ENCODE measurements at places on chromosomes 7 and 10.

GRCh38 chr10:17122726-17123661 lies 6.6 kb downstream of the CUBN start:
- no peak for DNase-seq

DNA sequence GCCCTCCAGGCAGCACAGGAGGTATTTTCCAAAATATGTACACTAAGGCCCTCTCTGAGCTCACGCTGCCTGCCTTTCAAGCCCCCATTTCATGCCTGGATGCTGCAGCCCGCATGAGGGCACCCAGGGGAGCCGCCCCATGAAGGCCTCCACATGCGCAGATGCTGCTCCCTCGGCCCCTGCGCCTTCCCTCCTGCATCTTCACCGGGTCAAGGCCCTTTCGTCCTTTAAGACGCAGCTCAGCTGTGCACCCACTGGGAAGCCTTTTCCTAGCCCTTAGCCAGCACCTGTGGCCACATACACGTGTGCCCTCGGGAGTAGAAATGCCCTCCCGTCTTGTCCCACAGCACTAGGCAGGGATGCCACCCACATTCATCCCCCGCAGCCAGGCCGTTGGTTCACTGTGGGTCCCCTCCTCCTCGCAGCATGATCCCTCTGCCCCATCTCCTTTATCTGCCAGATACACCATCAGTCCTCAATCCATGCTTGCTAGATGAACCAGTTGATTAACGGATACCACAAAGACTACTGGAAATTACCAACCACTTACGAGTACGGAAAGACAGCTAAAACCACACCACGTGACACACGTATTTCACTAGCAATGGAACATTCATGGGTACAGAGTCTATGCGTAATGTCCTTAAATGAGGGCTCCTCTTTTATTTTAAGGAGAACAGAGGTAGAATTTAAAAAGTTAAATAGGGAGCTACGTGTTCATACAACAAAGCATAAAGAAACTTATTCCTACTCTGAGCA lies 278.0 kb downstream of the TNS3 start:
- DNase-seq, result no peak

- DNase-seq, result no peak
These were observed 188.4 kb upstream of the AGK start for GRCh38 chr7:141362580-141363435.

- peak; percentile 72 for DNase-seq
These were observed 47.8 kb downstream of the SHH start for GRCh38 chr7:155764438-155764793.

DNA sequence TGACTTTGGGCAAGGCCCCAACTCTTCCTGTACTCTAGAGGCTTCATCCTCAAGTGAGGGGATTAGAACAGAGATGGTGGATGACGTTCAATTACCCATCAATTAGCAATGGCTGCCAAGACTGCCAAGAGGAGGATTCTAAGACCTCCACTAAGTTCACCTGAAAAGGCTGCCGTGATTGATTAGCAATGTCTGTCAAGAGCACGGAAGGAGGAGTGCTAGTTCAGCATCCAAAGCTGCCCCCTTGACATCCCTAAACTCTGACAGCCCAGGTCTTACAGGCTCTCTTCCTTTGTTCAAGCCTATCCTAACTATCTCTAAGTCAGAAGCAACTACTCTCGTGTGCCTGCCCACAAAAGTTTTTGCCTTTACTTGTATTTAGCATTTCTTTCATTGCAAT lies 68.4 kb downstream of the FAM53B start:
- no peak for DNase-seq

- DNase-seq, result no peak
These were observed 661.8 kb upstream of the MBL2 start for GRCh38 chr10:53434413-53434812.

GRCh38 chr7:101315336-101315735 lies 6.3 kb downstream of the IFT22 start:
- DNase-seq, result peak; percentile 68

DNA sequence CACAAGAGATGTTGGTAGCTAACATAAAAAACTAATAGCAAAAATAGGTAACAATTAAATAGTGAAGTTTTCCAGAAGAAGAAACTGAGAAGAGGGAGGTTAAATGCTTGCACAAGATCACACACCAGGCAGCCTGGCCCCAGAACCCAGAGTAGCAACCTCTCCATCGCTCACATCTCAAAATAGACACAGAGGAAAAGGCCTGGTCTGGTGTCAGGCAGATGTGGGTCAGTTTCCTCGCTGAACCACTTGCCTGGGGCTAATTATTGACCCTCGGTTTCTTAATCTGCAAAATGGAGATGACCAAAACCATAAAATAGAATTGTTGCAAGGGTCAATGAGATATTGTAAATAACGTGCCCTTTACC lies 44.5 kb upstream of the STK17A start:
- DNase-seq, result no peak

DNA sequence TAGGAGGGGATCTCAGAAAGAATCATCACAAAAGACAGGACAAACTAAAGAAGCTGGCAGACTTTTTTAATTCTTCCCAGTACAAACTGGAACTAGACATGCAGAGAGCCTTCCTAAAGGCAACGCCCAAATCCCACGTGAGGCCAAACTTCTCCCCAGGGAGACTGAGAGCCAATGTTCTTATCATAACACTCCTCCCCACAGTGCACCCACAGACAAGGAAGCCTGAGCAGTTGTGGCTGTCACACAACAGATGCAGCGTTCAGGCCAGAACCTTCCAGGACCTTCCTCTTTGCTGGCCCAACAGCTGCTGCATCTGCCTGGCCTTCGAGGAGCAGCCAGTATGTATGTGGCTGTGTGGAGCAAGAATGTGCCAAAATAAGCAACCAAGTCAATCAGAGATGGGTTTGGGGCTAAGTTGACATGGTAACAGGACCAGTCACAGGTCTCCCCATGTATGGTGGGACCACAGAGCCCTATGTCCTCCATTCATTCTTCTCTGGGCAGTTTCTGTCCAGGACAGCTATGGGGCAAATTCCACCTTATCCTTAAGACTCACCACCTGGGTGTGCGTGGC lies 34.9 kb downstream of the SRPK2 start:
- DNase-seq, result no peak

GRCh38 chr7:98727146-98727709 lies 110.1 kb downstream of the NPTX2 start:
- no peak for DNase-seq

DNA sequence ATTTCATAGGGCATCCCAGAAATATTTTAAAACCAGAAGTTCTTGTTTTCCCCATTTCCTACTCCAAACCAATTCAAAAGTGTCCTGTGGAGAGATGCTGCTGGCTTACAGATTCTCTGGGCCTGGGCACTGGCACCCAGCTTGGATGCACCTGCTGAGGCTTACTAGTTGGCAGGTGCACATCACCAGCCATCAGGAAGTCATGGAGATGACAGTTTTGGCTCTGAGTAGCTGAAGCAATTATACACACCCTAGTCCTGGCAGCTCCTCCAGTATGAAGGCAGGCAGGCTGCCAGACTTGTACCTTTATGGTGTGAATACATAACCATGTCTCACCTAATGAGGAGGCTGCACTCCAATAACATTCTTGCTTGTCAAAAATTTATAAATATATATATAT lies 276.6 kb upstream of the GHITM start:
- DNase-seq, result no peak

DNA sequence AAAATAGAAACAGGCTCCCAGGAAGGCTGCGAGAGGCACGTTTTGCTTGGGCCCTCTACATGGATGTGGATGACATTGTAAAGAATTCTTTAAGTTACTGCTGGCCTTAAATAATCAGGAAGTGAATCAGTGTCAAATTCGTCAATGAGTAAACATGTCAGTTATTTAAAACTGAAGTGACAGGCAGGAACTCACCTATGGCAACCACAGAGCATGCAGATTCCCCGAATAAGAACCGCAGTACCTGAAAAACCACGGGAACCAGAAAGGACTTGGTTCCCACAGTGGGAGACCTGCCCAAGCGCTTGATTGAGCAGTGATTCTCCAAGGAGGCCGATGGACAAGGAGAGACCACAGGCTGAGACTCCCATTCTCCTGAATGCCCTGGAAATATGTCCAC lies 351.2 kb upstream of the AKR1E2 start:
- DNase-seq, result no peak

- no peak for DNase-seq
These were observed 10.4 kb downstream of the JCAD start for GRCh38 chr10:30048768-30049517.

DNA sequence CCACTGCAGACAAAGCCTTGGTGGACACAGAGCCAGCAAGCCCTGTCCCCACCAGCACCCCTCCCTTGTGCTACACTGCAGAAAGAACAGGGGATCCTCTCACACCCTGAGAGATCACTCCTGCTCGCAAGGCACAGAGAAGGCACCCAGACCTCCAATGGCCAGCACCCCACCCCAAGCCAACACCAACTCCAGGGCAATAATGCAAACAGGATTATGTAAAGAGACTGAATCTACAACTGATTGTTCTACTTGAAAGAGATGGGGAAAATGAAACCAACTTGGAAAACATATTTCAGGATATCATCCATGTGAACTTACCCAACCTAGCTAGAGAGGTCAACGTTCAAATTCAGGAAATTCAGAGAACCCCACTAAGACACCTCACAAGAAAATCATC lies 26.5 kb upstream of the STARD3NL start:
- DNase-seq, result no peak

- DNase-seq, result no peak
These were observed 71.4 kb downstream of the WDR37 start for GRCh38 chr10:1127629-1128028.

GRCh38 chr7:1290679-1291356 lies 58.1 kb downstream of the UNCX start:
- DNase-seq, result peak; percentile 21

DNA sequence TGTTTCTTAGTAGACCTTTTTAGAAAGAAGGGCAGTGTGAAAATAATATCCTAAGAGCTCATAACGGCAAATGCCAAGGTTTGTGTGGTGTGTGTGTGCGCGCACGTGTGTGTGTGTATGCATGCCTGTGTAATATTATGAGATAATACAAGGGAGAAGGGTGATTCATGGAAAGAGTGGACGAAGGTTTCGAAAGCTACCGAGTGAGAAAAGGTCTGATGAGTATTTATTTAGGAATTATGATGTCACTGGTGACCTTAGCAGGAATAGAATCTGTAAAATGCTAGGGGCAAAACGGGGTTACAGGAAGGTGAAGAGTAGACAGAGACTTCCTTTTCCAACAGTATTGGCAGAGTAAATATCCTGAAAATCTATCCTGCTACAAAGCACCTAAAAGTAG lies 107.3 kb downstream of the AHR start:
- DNase-seq, result no peak

GRCh38 chr10:101357958-101358357 lies 4.0 kb downstream of the BTRC start:
- no peak for DNase-seq

- no peak for DNase-seq
These were observed 1.7 kb downstream of the ARF5 start for GRCh38 chr7:127589896-127590295.

GRCh38 chr7:73341877-73342276 lies 13.9 kb downstream of the FKBP6 start:
- no peak for DNase-seq

- DNase-seq, result no peak
These were observed 36.6 kb downstream of the SRRM3 start for GRCh38 chr7:76238326-76238725.

DNA sequence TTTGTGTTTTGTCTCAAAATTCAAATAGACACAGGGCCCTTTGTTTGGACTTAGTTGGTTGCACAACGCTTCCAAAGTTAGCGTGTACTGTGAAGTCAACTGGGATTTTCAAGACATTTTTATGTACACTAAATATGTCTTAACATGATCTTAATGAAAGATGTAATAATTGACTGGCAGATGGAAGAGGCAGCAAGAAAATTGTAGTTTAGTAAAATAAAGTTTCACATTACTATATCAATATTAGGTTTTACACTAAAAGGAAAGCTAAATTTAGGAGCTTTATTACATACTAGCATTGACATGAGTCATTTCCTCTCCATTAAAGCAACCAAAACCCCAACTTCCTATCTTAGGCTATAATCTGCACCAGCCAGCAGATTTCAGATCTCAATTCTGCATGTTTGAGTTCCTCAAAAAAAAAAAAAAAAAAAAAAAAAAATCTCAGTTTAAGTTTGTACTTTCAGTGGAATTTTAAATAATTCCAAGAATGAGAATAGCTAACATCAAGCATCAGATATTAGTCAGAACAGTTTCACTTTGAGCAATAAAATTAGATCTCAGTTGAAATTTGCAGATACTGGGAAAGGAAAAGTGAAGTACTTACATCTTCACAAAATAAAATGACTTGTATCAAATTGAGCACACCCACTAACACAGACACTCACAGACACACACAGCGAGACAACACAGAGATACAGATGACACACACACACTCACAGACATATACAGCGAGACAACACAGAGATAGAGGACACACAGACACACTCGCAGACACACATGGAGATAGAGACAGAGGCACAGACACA lies 346.6 kb upstream of the KLF6 start:
- peak; percentile 49 for DNase-seq

- no peak for DNase-seq
These were observed 27.8 kb downstream of the CXCL12 start for GRCh38 chr10:44357023-44357540.

DNA sequence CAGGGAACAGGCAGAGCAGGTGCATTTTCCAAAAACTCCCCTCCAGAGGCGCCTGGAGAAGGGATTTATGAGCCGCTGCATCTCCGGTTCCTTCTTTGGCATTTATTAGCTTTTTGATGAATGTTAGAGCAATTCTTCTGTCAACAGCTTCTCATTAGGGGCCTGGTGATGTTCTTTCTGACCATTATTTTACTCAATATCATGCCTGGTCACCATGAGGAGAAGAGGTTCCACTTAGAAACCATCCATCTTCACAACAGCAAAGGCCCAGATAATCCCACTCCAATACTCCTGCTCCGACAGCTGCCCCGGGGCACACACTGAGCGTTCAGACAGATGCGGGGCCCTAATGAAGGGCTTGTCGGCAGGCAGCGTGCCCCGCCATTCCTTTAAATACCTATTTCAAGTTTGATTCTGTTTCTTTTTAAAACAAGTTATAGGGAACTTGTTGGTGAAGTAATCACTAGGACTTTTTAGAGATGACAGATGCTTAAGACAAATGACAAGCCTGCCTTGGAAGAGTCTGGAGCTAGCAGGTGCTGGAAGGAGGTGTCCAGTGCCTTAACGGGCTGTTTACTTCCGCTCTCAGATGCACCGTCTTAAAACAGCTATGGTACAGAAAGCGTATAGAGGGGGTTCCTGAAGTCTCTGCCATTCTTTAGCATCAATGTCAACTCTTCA lies 31.7 kb downstream of the ECHDC3 start:
- no peak for DNase-seq

GRCh38 chr7:53672681-53673080 lies 637.2 kb downstream of the POM121L12 start:
- DNase-seq, result no peak
